Placental epithelial cell (primary cell): ENCODE measurements at places on chromosomes 5 and 9. TPM values are rescaled to one million over a fixed set of nuclear protein-coding genes. Genes with fewer than 3 reads are reported as not detected.

Gene CKMT2
- total RNA-seq: 0.54 TPM in 1 of 2 replicates, not detected in the other

Gene WDR38
- not detected in 2 replicates for total RNA-seq

Gene QSOX2
- total RNA-seq: 4.3 and 10.6 TPM in 2 replicates

Gene SEMA6A
- under 0.01 and 0.39 TPM in 2 replicates for total RNA-seq

Gene HAVCR1
- total RNA-seq: not detected in 2 replicates

Gene ANKDD1B
- 0.33 and 1.2 TPM in 2 replicates for total RNA-seq

Gene OGN
- total RNA-seq: not detected in 2 replicates

Gene CCDC192
- total RNA-seq: 0.39 TPM in 1 of 2 replicates, not detected in the other

Gene MPDZ
- total RNA-seq: 29.4 and 32.0 TPM in 2 replicates

Gene BHMT2
- not detected in 2 replicates for total RNA-seq

Gene OCLN
- total RNA-seq: 2.0 and 2.4 TPM in 2 replicates

Gene GLRA1
- total RNA-seq: not detected in 2 replicates

Gene LHX6
- total RNA-seq: 0.33 TPM in 1 of 2 replicates, not detected in the other

Gene TTC1
- 25.9 and 26.9 TPM in 2 replicates for total RNA-seq

Gene GLDC
- total RNA-seq: 0.11 TPM in 1 of 2 replicates, not detected in the other

Gene SYK
- under 0.01 and 0.33 TPM in 2 replicates for total RNA-seq

Gene MOB3B
- total RNA-seq: 7.9 and 27.4 TPM in 2 replicates

Gene GPX3
- 5.9 and 12.8 TPM in 2 replicates for total RNA-seq

Gene OTULINL
- total RNA-seq: 14.1 and 27.5 TPM in 2 replicates

Gene CTXN3
- not detected in 2 replicates for total RNA-seq

Gene SPATA31D4
- not detected in 2 replicates for total RNA-seq

Gene NR5A1
- total RNA-seq: not detected in 2 replicates

Gene CHSY3
- 9.5 and 18.5 TPM in 2 replicates for total RNA-seq

Gene FOXD4L5
- total RNA-seq: 0.11 TPM in 1 of 2 replicates, not detected in the other

Gene PTGR1
- 31.0 and 47.9 TPM in 2 replicates for total RNA-seq

Gene HMMR
- total RNA-seq: 3.5 and 8.6 TPM in 2 replicates

Gene DMRTA1
- 0.79 and 1.1 TPM in 2 replicates for total RNA-seq

Gene ARID3C
- total RNA-seq: not detected in 2 replicates

Gene TSSK1B
- total RNA-seq: 0.79 TPM in 1 of 2 replicates, not detected in the other

Gene IFNB1
- not detected in 2 replicates for total RNA-seq

Gene GPRIN1
- total RNA-seq: 2.7 and 4.8 TPM in 2 replicates

Gene SLC36A3
- total RNA-seq: 0.11 TPM in 1 of 2 replicates, not detected in the other

Gene ISL1
- total RNA-seq: 0.79 TPM in 1 of 2 replicates, not detected in the other

Gene TPM2
- 87.9 and 98.7 TPM in 2 replicates for total RNA-seq

Gene NUTM2G
- 0.11 TPM in 1 of 2 replicates, not detected in the other for total RNA-seq

Gene CAMK4
- total RNA-seq: 1.1 and 3.1 TPM in 2 replicates

Gene RGS3
- total RNA-seq: 16.1 and 17.5 TPM in 2 replicates

Gene SHOC1
- total RNA-seq: not detected in 2 replicates
